ENCODE measurements at places on chromosomes 2 and 18.

DNA sequence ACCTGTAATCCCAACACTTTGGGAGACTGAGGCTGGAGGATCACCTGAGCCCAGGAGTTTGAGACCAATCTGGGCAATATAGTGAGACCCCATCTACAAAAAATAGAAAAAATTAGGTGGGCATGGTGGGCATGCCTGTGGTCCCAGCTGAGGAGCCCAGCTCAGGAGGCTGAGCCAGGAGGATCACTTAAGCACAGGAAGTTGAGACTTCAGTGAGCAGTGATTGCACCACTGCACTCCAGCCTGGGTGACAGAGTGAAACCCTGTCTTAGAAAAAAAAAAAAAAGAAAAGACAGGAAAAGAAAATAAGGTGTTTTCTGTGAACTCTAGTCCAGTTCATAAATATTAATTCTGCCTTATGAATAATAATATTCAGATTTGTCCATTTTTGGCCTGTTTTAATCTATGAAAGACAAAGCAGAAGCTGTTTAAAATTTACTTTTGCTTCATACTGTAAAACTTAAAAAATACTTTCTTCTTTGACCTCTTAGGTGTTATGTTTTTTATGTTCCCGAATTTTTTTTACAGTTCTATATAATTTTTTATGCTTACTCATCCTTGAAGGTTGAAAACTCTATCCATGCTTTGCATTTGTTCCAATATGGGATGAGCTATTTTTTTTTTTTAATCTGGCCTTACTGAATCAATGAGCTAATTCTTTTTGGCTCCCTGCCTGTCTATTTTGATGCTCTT lies 8.4 kb upstream of the ANXA4 start:
- no peak for DNase-seq

DNA sequence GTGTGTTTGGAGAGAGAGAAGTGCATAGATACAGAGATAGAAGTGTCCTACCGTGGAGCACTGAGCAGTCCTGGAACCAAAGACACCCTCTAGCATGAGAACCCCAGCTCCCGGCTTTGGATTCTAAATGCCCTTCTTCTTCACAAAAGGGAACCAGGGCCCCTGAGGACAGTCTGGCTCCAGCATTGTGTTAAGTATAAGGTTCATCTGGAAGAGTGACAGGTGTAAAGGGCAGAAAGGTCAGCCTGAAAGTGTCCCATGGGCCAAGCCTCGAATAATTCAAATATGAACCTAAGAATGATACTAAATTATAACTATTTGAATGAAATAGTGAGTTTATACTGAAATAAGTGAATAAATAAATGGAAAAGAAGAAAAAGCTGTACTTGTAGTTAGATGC lies 109.7 kb downstream of the SNTG2 start:
- no peak for DNase-seq

DNA sequence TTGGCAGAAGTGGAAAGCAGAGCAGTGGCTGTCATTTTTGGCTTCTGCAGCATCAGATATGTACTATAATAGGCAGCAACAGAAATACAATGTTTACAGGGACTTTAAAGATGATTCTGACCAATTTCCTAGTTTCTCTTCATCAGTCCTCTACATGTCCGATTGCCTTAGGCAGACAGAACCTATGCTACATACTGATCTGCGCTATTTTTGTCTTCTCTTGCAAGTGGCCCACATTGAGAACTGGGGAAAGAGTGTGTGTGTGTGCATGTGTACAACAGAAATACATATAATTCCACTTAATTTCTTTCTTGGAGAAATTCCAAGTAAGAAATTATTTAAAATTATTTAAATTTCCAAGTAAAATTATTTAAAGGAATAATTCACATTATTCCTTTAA lies 77.1 kb upstream of the CHRNA1 start:
- DNase-seq, result no peak

GRCh38 chr2:22002066-22002465 lies 878.3 kb downstream of the TDRD15 start:
- peak; percentile 7 for DNase-seq

DNA sequence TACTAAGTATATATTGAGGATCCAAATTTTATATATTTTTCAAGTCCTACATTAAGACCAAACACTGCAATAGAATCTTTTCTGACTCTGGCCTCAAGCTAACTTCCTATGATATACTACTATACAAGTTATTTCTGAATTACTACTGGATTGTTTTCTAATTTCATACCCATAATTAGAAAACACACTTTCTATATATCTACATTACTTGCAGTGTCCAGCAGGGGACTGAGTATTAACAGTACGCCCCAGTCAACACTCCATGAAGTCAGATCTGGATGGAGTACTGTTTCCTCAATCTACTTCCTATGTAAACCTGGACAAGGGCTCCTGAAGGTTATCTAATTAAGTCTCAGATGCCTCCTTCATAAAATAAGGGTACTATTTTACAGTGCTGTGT lies 26.5 kb downstream of the RMP24 start:
- peak; percentile 21 for DNase-seq

DNA sequence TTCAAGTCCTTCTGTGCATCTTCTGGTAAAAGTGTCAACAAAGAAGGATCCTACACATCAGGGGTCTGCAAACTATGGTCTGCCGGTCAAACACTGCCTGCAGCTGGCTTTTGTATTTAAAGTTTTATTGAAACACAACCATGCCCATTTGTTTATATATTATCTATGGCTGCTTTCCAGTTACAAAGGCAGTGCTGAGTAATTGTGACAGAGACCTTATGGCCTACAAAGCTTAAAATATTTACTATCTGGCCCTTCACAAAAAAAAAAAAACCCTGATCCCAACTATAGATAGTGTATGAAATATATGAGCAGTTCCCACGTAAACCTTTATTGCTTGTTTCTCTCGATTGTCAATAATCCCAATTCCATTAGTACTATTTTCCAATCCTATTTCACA lies 101.4 kb downstream of the RBMS1 start:
- DNase-seq, result no peak

- DNase-seq, result peak; percentile 48
Measured at GRCh38 chr2:235105821-235106359, 154.1 kb downstream of the SH3BP4 start.

- DNase-seq, result no peak
Measured at GRCh38 chr18:3528231-3528630, 78.3 kb downstream of the TGIF1 start.

- no peak for DNase-seq
Measured at GRCh38 chr2:11663427-11663826, 6.6 kb downstream of the NTSR2 start.

- DNase-seq, result peak; percentile 94
Measured at GRCh38 chr18:21450913-21451312, 149.6 kb downstream of the ESCO1 start.

- no peak for DNase-seq
Measured at GRCh38 chr2:118983133-118983532, 41.1 kb downstream of the MARCO start.

DNA sequence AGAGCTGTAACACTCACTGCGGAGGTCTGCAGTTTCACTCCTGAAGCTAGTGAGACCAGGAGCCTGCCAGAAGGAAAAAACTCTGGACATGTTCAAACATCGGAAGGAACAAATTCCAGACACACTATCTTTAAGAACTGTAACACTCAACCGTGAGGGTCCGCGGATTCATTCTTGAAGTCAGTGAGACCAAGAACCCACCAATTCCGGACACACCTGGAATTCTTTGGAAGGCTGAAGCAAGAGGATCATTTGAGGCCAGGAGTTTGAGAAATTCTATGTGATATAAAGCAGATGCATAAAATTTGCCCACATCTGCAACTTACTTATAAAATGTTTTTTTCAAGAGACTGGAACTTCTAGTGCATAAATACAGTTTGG lies 43.5 kb upstream of the ITSN2 start:
- DNase-seq, result no peak

- DNase-seq, result no peak
Measured at GRCh38 chr2:173808718-173809117, 156.5 kb downstream of the SP3 start.

- peak; percentile 48 for DNase-seq
Measured at GRCh38 chr2:8352296-8352695, 329.6 kb upstream of the ID2 start.

DNA sequence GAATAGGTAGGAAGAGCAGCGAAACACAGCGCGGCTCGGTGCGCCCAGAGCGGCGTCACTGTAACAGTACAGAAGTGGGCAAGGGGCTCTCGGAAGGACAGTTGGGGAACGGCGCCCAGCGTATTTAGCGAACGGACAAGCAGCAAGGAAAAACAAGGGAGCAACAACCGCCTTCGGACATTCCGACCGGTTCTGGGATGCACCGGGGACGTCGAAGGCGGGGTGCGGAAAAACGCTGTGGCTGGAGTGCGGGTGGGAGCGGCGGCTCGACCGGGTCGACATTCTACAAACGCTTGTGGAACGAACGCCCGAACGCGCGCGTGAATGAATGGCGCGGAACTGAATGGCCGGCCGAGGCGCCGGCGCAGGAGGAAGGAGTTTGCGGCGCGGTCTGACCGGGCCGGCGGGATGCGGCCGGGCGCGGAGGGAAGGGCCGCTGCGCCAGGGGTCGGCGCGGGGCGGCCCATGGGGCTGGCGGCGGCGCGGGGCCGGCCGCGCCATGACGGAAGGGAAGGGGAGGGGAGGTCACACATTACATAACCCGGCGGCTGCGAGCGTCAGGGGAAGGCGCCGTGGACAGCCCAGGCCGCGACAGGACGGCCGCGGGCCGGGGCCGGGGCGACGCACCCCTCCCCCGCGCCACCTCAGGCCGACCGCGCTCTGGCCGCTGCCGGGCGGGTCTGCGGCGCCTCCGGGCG lies 605 bp downstream of the REV1 start:
- peak; percentile 43 for DNase-seq

GRCh38 chr2:1688161-1688560 lies 56.2 kb downstream of the PXDN start:
- no peak for DNase-seq

DNA sequence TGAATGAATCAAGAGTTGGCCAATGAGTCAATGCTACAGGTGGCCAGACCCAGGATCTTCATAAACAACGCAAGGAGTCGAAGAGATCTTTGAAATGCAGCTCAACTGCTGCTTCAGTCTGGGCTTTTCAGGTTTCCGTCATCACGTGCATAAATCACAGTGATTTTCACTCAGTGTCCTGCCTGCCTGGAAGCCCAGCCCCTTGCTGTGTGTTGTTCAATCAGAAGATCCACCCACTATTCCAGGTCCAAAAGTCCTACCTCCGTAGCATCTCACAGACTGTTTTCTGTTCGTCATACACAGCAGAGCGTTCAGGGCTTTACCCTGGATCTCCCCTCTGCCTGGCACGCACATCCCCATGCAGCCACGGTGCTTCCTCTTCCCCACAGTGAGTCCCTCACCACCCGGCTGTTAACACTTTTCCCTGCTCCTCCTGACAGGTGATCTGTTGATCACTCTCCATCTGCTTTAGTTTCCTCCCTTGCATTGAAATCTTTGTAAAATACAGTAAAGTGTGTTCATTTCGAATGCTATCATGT lies 216.3 kb downstream of the MYT1L start:
- DNase-seq, result no peak

DNA sequence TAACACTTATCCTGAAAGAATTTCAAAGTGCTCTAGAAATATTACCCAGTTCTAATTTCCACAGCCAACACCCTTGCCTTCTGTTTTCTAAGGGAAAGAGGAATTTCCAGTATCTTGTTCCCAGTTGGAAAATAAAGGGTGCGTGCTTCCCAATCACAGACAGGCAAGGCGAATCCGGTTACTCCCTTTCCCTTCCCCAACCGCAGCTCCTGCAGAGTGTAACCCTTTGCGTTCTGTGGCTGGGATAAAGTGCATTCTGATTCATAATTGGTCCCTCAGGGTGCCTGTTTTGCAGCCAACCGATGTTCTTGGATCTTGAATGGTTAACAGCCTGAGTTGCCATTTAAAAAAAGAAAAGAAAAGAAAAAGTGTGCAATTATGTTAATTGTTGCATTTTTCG lies 40.6 kb upstream of the PGAP1 start:
- DNase-seq, result peak; percentile 67

DNA sequence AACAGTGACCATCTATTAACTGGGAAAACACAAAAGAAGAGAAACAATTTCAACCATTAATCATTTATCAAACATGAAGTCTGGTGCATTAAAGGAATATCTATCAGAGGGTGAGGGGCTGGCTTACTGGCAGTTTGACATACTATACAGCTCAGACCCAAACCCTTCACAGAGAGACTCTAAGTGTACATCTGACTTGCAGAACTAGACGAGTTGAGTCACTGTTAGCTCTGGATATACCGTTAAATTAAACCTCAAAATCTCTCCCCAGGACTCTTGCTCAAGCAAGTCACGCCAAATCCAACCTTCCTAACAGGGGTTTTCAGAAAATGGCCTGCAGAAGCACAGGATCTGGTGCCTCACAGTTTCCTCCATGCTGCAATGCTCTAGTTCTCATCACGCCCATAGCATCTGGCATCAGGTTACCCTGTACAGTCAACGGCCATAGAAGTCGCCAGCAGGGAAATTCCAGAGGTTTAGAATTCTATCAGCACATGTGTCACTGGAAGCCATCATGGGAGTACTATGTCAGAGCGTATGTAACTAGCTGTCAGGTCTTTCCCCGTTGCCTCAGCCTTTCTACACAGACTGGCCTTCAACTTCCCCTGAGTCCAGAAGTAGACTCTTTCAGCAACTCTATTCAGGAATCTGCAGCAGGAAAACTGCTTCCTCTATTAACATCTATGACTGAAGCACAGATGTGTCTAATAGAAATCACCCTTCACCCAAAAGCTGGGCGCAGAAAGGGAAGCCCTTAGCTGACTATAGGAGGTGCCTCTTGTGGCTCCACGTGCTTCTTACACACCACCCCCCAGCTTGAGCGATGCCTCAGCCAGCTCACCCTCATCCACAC lies 9.3 kb downstream of the TGOLN2 start:
- peak; percentile 80 for DNase-seq

GRCh38 chr2:37576831-37577230 lies 94.6 kb downstream of the CDC42EP3 start:
- peak; percentile 65 for DNase-seq

- peak; percentile 47 for DNase-seq
Measured at GRCh38 chr2:23434721-23435121, 49.7 kb downstream of the KLHL29 start.

DNA sequence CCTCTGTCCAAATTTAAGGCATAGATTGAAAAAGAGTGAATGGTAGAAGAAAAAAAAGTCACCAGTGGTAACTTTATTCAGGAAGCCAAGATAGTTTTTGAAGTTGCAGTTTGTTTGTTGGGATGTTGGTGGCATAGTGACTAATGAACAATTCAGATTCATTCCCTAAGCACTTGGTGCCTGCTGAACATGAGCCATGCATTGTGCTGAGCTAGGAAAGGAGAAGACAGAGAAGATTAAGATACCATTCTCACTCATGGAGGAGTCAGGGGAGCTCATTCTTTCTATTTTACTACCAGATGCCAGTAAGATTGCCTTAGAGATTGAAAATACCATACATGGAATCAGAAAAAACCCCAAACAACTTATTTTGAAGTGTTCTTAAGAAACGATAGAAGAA lies 25.1 kb downstream of the MEIS1 start:
- DNase-seq, result peak; percentile 61

DNA sequence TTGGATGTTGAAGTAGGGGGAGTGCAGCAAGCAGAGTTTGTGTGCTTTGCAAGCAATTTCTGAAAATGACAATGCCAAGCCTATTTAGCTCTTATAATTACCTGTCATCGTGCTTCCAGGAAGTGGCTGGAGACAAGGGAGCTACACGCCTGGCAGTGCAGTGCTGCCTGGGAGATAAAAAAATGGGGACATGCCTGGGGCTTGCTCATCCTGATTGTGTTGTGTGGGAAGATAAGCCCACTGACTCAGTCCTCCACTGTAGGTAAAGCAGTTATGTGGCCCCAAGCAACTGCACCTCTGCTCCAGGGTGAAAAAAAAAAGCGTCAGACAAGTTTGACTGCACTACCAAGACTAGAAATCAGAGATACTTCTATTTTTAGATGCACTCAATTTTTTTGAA lies 396.9 kb upstream of the NXPH2 start:
- no peak for DNase-seq

Measured in amniotic epithelial cell (primary cell).